ENCODE measurements at places on chromosomes 7 and 10. TPM values are rescaled to one million over a fixed set of nuclear protein-coding genes. Genes with fewer than 3 reads are reported as not detected.

Gene KIAA1217
- total RNA-seq: 48.7 TPM

Gene BUD31
- total RNA-seq: 262 TPM

Gene ALOX5
- total RNA-seq: not detected

Gene OR6B1
- total RNA-seq: not detected

Gene LRRTM3
- total RNA-seq: not detected

Gene EVX1
- not detected for total RNA-seq

Gene ADAM8
- total RNA-seq: 23.2 TPM

Gene TRIL
- total RNA-seq: not detected

Gene ACTR3C
- 3.6 TPM for total RNA-seq

Gene FANK1
- 1.8 TPM for total RNA-seq

Gene PIK3CG
- not detected for total RNA-seq

Gene GCK
- not detected for total RNA-seq

Gene TMEM184A
- total RNA-seq: 9.0 TPM

Gene C7orf57
- total RNA-seq: 0.52 TPM

Gene HOXA11
- total RNA-seq: 0.84 TPM
